ENCODE measurements at places on chromosomes 2 and 18. TPM values are rescaled to one million over a fixed set of nuclear protein-coding genes. Genes with fewer than 3 reads are reported as not detected.

DNA sequence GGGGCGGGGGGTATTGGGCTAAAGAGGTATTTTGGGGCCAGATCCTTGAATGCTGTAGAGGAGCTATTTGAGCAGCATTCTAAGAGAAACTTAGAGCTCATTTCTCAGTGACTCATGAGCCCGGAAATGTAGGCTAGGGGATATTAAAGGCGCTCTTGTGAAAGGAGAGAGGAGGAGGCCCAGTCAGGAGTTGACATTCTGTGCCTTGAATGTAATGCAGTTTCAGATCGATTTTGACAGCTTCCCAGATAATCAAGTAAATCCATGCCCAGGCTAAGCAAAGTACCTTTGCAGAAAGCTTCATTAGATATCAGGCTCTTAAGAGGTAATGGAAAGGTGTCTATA lies 1.5 kb downstream of the CAB39 start:
- DNase-seq, result peak; percentile 62

DNA sequence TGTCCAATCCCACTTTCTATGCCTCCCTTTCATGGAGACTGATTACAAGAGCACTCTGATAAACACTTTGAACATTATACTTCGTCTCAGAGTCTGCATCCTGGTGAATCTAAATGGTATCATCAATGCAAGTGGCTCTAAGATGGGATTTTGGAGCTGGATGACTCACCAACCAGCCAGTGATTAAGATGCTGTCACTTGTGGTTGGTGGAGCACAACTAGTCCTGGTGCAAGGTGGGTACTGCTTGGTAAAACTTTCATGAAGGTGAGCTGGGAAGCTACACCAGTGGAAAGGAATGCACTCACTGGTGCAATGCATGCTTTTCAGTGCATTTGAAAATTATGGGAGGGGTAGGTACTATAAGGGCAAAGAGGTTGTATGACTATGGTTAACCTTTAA lies 137.7 kb upstream of the TRIB2 start:
- peak; percentile 5 for DNase-seq

- DNase-seq, result no peak
Measured at GRCh38 chr2:152396763-152397162, 61.8 kb downstream of the FMNL2 start.

DNA sequence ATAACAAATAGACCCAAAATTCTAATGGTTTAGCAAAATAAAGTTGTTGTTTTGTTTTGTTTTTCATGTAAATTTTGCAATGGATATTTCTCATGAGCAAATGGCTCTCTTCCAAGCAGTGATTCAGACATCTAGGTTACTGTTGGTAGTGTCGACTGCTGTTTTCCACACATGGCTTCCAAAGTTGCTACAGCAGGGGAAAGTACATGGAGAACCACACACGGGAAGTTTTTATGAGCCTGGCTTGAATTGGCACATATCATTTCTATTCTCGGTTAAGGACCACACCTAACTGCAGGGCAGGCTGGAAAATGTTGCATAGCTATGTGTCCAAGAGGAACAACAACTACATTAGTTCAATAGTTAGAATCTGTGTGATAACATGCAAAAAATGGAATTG lies 262.1 kb downstream of the GALNT13 start:
- DNase-seq, result no peak

Gene FBXO36
- 2.0 TPM for total RNA-seq

Gene RIT2
- total RNA-seq, result not detected

Gene WNT10A
- total RNA-seq, result 27.9 TPM

Gene RAB6C
- total RNA-seq, result not detected

Gene TSGA10
- total RNA-seq, result 8.6 TPM

Gene PLEKHA3
- total RNA-seq, result 22.2 TPM

Gene RSAD2
- 3.7 TPM for total RNA-seq

Gene NT5C1B
- not detected for total RNA-seq

Gene CHST10
- total RNA-seq, result 10.5 TPM

Measured in activated CD8-positive, alpha-beta T cell treated with anti-CD3 and anti-CD28 coated beads for 36 hours (primary cell).